ENCODE measurements at places on chromosomes 2 and 18.

GRCh38 chr18:3814816-3815215 is 364.8 kb downstream of the TGIF1 start:
- no peak for DNase-seq

GRCh38 chr2:148599109-148599991 is 45.2 kb upstream of the EPC2 start:
- no peak for DNase-seq

GRCh38 chr2:76197842-76198448 is 487.2 kb upstream of the GCFC2 start:
- peak; percentile 12 for DNase-seq

GRCh38 chr2:235864302-235864701 is 303.9 kb downstream of the GBX2 start:
- DNase-seq: no peak

GRCh38 chr2:120939595-120940318 is 204.1 kb downstream of the GLI2 start:
- DNase-seq: no peak

GRCh38 chr2:23689891-23690290 is 237.0 kb downstream of the ATAD2B start:
- DNase-seq: no peak

GRCh38 chr2:239260546-239261327 is 140.1 kb downstream of the HDAC4 start:
- no peak for DNase-seq

DNA sequence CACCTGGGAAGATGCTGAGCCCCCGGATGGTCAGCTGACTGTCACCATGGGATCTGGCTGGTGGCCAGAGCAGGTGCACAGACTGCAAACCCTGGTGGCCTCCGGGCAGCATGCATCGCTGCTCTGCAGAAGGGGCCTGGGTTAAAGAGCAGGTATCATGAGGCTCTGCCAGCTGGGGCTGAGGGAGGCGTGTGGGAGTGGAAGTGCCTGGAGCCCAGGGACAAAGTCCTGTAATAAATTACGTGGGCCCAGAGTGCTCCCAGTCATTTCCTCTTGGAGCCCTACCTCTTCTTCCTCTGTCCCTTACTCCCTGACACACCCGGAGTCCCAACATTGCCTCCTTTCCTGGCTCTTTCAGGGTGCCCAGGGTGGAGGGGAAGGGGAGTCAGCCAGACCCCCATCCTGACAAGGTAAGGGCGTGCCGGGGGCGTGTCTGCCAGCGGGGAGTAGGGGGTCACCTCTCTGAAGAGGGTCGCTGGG is at the start of gene MYO7B:
TSS of gene MYO7B (plus strand) at position 262 of the 480 bp plus-strand sequence. CDS start 24,040 bp downstream, outside the sequence.
- DNase-seq: no peak

DNA sequence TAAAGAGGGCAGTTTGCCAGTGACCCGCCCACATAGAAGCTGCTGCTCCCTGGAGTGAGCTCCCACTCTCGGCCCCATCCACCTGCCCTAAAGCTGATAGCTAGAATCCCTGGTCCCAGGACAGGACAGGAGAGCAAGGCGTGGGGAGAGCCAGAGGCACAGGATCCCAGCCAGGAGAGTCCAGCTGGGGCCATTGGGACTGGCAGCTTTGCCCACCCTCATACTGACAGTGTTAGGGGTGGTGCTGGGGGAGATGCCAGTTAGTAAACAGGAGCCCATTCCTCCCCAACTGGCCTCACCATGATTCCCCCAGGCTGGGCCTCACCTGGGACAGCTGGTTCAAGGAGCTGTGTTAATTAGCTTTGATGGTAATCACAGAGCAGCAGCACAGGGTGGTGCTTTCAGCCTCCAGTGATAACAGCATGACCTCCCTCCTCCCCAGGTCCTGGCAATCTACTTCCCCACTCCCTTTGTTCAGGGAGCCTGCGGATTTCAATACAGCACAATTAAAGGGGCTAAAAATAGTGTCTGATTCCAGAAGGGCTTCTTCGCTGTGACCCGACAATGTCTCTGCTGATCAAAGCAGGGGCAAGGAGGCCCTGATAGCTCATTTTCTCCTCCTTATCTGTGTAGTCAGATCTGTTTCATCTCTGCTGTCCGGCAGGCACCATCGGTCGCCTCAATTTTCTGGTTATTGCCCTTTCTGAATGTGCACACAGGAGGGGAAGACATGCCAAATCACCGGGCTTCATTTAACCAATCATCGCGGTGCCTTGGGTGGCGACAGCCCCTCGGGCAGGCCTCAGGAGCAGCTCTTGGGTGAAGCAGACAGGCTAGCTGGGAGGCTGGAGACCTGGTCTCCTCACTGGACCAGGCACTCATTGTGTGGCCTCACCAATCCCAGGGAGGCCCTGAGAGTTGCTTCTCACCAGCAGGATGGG is 119.9 kb upstream of the TEX51 start:
- DNase-seq: no peak

GRCh38 chr2:119782308-119783027 is 22.7 kb downstream of the PTPN4 start:
- DNase-seq: no peak

DNA sequence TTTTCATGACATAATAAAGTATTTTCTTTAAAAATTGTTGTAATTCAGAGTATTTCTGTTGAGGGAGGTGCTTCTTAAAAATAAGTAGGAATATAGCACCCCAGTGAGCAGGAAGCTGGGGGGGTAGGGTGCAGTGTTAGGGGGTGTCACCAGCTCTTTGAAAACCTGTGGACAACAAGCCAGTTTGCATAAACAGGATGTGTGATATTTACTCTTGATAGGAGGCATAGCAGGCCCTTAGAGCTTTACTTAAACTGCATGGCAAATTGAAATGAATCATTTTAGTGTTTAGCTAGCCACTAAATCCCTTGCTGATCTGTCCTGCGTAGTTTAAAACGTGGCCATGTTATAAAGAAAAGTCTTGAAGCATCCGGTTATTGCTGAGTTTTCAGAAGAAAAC is 8.4 kb downstream of the TGIF1 start:
- DNase-seq: no peak

DNA sequence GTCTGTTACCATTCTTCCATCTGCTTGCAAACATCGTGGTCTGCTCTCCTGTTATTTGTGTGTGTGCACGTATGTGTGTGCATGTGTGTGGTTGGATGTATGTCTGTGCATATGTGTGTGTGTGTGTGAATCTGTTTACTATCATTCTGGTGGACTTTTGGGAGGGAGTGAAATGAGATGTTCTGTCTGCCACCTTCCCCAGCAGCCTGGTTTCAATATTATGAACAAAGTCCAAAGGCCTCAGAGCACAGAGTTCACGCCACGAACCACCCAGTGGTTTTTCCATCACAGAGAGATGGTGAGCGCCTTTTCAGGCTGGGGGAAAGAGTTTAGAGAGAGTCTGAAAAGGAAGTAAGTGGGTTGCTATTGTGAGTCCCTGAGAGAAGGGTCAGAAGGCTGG is 67.1 kb upstream of the YWHAQ start:
- DNase-seq: no peak

GRCh38 chr2:69517410-69517809 is 80.2 kb upstream of the NFU1 start:
- DNase-seq: no peak

- no peak for DNase-seq
Observed at GRCh38 chr2:160583813-160584537, 90.4 kb upstream of the RBMS1 start.

GRCh38 chr2:122390406-122390805 is 635.0 kb downstream of the TSN start:
- DNase-seq: no peak

- DNase-seq: no peak
Observed at GRCh38 chr18:6781142-6781714, 51.7 kb downstream of the ARHGAP28 start.

- DNase-seq: no peak
Observed at GRCh38 chr18:79962311-79962710, 2.1 kb upstream of the HSBP1L1 start.

GRCh38 chr2:9984217-9984739 is 32.8 kb downstream of the GRHL1 start:
- no peak for DNase-seq

DNA sequence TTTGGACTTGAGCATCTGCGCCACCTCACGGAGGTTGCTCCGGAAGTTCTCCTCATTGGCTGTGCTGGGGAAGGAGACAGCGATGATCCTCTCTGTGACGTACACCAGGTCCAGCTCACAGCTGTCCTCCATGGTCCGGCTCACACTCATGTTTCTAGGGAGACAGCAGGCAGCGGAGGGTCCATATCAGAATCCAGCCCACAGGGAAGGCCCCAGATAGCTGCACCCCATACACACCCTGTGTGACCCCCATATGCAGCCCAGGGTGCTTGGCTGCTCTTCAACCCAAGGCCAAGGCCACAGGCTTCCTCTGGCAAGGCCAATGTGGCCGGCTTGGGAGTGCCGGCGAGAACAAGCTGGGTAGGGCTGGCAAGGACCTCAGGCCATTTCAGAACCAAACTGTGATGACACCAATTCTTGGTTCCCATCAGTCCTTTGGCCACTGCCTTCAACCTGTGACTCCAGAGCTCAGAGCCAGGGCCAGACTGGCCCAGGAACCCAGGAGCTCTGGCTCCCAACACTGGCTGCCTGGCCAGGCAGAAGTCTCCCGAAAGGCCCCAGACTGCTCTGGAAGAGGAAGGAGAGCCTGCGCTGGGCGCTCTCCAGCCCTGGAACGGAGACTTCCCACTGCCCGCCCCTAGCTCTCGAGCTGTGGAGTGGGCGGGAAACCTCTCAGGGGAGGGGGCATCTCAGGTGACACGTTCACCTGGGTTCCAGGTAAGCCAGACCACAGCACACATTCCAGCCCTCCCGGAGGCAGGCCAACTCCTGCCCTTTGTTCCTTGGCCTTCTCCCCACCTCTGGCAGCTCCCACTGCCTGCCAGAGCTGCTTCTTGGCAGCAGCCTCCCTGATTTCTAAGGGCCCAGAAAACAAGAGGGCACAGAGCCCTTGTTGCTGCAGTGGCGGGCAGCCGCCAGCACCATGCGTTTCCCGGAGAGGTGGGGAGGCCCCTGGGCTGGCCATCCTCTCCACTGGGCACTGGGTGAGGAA is 104.7 kb downstream of the TNS1 start:
- no peak for DNase-seq

DNA sequence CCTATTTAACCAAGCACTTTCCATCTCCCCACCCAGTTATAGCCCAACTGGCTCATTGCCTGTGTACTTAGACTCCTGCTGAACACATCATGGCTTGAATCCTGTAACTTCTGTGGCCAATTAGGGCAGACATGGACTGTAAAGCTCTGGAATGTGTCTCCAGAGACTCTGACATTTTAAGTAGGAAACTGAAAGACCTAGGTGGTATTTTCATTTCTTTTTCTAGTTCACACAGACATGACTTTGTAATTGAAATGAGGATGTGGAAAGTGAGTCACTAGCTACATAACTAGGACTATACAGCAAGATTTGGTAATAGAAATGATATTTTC is 12.2 kb downstream of the DOK1 start:
- no peak for DNase-seq

GRCh38 chr2:28547906-28548600 is 52.2 kb downstream of the PLB1 start:
- DNase-seq: no peak

DNA sequence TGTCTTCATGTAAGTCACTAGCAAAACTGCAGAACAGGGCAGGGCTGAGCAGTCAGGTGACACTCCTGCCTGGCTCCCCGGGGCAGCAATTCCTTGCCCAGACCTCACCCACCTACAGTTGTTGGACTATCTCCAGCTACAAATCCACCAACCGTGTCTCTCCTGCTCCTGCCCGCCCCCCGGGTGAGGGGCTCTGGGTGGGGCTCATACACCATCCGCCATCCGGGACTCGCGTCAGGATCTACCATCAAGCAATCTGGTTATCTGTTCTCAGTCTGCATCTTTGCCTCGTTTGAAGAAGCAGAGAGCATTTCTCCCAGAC is 13.5 kb upstream of the GLI2 start:
- no peak for DNase-seq

DNA sequence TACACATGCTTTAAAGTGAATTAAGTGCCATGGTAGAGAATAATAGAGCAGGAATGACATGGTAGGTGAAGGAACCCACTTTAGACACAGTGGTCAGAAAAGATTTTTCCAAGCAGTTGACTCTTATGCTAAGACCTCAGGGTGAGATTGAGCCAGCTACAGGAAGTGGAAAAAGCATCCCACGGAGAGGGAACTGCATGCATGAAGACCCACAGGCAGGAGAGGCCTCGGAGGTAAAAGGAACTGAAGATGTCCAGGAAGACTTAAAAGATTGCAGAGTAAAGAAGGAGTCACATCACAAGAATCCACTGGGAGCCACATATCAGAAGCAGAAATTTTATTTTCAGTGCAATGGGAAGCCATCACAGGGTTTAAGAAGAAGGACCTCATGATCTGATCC is 499.2 kb upstream of the FAM98A start:
- DNase-seq: no peak

DNA sequence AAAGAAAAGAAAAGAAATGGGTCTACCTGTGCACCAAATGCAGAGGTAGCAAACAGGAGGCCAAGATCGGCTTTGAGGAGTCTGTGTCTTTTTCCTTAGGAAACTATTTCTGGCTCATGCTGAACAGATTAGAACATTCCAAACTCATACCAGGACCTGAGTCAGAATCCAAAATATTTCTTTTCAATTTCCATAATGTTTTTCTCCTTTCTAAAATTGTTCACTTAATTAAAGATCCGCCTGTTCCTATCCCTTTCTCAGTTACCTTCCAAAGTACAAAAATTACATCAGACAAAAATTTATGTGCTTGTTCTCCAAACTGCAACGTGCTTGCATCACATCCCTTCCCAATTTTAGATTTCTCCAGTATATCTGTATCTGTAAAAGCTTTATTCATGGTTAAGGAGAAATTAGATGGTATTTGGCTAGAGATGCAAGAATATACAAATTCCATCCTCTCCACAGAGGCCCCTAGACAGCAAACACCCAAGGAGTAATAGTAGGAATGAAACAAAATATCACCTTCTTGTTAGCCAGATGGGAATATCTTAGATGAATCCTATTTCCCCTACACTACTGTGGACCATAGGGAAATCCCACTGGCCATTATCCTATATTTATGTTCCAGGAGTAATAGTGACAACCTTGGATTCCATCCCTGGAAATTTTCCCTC is 130.6 kb downstream of the LNPK start:
- no peak for DNase-seq

- no peak for DNase-seq
Observed at GRCh38 chr2:126801473-126801872, 97.2 kb upstream of the TEX51 start.

DNA sequence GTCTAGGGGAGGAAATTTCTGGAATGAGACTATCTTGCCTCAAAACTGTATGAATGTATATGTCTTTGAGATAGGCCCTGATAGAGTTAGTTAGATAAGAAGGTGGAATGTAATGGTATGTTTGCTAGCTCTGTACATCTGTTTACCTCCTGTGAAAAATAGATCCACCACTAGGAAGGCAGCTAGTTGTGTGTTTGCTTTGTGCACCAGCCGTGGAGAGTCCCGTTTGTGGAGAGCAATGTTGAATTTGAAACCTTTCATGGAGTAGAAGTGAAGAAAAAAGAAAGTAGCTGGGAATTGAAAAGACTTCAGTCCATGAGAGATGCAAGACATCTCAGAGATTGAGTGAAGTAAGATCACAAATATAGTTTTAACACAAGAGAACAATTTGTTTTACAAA is 25.4 kb downstream of the ASXL3 start:
- no peak for DNase-seq

DNA sequence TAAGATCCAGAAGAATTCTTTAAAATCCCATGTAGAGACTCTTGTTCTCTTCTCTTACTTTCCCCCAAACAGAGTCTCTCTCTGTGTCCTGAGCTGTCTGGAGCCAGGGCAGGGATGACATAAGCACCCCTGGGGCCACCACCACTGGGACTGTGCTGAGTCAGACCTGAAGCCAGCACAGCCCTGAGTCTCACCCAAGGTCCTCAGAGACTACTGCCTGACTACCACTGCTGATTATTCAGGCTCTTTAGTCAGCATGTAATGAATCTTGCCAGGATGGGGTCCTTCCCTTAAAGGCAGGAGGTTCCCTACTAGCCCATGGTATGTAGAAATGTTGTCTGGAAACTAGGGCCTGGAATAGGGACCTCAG is 34.9 kb upstream of the DYNC1I2 start:
- no peak for DNase-seq

Data from activated naive CD4-positive, alpha-beta T cell treated with anti-CD3 and anti-CD28 coated beads, Interleukin-2, amount 50 U/mL, for 16 hours (primary cell).